ENCODE measurements at places on chromosomes 3 and 15.

GRCh38 chr15:59611276-59612260, at the start of gene GCNT3:
Gene GCNT3, plus strand, starts transcription at chr15:59611783. Its CDS starts 6,456 bp downstream, at chr15:59618239.
- no peak for DNase-seq

GRCh38 chr3:8538913-8539312, 37.3 kb downstream of the LMCD1 start:
- no peak for DNase-seq

- DNase-seq: no peak
Observed at GRCh38 chr3:107822308-107822707, 268.5 kb downstream of the CD47 start.

GRCh38 chr3:123741041-123741511, 143.1 kb downstream of the MYLK start:
- DNase-seq: no peak

GRCh38 chr3:182005219-182005618, 293.5 kb downstream of the SOX2 start:
- DNase-seq: no peak
